Mesothelial cell of epicardium (in vitro differentiated cells): ENCODE measurements at places on chromosomes 13 and 19.

- DNase-seq, result peak; percentile 70
Observed at GRCh38 chr19:57406516-57407123, 4.3 kb upstream of the ZNF17 start.

- DNase-seq, result no peak
Observed at GRCh38 chr19:56301155-56301554, 13.5 kb downstream of the ZSCAN5A start.

- no peak for DNase-seq
Observed at GRCh38 chr19:4369109-4369887, 25.9 kb downstream of the MPND start.

GRCh38 chr19:54155694-54156093 lies 3.8 kb downstream of the LENG1 start:
- no peak for DNase-seq

DNA sequence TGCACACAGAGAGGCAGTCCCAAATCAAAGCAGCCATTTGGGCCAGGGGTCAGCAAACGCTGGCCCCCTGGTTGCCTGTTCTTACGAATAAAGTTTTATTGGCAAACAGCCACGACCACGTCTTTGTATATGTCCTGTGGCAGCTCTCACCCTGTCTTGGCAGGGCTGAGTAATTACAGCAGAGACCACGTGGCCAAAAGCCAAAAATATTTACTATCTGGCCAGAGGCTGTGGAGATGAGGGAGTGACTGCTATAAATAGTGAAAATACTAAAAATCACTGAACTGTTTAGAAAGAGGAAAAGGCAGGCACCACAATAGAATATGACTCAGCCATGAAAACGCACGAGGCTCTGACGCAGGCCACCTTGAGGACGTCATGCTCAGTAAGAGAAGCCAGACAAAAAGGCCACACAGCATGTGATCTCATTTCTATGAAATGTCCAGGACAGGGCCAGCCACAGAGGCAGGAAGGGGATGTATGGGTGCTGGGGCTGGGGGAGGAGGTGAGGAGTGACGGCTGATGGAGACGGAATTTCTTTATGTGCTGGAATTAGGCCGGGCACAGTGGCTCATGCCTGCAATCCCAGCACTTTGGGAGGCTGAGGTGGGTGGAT lies 29.4 kb downstream of the SMIM24 start:
- DNase-seq, result no peak

- peak; percentile 52 for DNase-seq
Observed at GRCh38 chr13:46553886-46554858, 1.2 kb downstream of the LRCH1 start.

- DNase-seq, result no peak
Observed at GRCh38 chr19:41920882-41921576, 7.2 kb downstream of the ERFL start.

DNA sequence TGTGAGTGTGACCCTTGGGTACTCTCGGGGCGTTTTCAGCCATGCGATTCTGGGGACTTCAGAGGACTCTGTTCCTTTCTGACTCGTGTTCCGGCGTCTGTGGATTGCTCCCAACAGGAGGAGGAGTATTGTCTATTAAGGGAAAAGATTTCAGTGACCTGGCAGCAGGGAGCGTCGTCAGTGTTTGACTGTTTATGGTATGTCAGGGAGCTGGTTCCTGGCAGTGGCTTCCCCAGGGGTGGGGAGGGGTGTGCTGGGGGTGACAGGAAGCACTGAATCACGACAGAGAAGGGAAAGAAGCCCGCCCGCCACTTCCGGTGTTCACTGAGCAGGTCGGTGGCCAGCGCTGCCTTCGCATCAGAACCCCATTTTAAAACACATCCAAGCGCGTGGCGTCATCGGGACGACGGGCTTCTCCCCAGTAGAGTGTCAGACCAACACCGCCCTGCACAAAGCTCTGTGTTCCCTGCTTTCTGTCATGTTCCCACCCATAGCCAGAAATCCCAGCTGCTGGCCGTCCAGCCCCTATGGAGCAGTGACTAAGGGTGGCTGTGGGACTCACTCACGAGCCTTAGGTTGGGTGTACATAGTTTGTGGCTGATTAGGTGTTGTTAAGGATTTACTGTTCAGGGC lies 33.8 kb downstream of the COL4A2 start:
- DNase-seq, result no peak

DNA sequence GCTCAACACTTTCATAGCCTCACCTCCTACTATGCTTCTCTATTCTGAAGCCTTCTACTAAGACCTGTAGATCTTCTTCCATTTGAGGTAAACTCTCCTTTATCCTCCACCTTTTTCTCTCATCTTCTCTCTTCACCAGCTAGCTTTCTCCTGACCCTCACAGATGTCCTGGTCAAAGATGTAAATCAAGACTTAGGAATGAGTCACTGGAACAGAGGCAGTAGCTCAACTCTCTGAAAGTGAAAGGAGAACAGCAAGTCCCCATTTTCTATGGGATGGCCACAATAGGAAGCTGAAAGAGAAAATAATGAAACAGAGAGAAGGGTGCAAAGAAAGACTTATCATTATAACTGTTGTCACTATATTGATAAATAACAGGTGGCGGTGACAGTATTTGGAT lies 86.1 kb upstream of the DOCK9 start:
- no peak for DNase-seq

- DNase-seq, result no peak
Observed at GRCh38 chr13:33401238-33401637, 115.7 kb upstream of the STARD13 start.

- DNase-seq, result no peak
Observed at GRCh38 chr13:50711996-50712395, 131.5 kb downstream of the DLEU7 start.
